ENCODE measurements at places on chromosomes 7 and 10.

GRCh38 chr10:11454958-11455566 lies 156.4 kb downstream of the USP6NL start:
- no peak for DNase-seq

DNA sequence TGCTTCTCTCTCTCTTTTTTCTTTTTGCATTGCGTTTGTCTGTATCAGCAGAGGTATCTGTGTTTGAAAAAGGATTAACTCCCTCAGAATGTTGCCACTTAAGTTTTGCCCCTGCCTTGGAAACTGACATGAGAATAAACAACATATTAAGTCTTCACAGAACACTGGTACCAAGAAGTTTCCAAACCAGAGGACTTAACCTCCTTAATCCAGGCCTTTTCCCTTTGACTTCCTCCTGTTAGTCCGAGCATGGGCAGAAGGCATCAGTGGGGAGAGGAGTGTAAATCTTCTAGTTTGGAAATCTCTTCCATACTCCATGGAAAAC lies 681.4 kb downstream of the LRMDA start:
- no peak for DNase-seq

DNA sequence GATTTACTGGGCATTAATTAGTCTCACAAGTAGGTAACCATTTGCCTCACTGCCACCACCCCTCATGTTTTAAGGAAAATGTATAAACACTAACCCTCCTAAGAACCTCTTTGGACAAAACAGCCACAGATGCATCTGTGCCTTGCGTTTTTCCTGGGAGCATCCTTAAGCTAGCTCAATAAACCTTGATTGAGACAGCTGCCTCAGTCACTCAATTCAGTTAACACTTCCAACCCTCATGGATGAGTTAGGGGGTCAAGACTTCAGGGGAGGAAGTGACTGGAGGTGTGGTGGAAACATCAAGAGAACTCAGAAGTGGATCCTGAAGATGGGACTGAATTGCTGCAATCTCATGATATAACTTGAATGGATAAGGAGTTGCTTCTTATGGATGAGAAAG lies 31.5 kb downstream of the CUL2 start:
- no peak for DNase-seq

DNA sequence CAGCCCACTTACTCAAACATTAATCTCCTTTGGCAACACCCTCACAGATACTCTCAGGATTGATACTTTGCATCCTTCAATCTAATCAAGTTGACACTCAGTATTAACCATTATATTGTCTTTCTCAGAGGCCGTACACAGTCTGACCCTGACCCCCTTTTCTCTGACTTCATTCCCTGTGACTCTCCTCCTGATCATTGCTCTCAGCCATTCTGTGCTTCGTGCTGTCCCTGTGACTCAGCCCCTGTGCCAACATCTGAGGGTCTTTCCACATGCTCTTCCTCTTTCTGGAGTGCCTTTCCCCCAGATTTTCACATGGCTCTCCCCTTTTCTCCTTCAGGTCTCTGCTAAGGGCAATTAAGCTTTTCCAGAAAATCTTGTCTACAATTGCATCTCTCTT lies 289.0 kb upstream of the PHYHIPL start:
- DNase-seq: no peak

DNA sequence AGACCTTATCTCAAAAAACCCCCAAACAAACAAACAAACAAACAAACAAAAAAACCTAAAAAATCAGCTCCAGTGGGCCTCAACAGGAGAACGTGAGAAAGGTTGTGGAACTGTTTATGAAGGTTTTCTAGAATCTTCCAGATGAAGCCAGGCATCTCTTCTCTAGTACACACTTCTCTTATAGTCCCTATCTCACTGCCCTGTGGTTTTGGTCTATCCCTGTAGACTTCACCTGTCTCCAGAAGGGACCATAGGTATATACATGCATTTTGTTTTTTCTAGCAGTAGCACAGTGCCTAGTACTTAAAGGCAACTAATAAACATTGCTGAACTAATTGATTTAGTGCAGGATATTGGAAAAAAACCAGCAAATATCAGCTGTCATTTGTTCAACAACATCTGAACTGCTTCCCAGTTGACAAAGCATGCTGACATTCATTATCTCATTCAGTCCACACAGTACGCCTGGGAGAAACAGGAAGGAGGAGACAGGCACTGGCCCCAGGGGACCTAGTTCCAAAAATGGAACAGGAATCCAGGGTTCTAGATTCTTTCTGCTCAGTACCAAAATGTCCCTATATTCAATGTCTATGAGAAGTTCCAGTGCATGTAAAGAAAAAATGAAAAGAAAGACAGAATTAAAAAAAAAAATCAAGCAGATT lies 59.8 kb downstream of the C10orf67 start:
- DNase-seq: no peak

DNA sequence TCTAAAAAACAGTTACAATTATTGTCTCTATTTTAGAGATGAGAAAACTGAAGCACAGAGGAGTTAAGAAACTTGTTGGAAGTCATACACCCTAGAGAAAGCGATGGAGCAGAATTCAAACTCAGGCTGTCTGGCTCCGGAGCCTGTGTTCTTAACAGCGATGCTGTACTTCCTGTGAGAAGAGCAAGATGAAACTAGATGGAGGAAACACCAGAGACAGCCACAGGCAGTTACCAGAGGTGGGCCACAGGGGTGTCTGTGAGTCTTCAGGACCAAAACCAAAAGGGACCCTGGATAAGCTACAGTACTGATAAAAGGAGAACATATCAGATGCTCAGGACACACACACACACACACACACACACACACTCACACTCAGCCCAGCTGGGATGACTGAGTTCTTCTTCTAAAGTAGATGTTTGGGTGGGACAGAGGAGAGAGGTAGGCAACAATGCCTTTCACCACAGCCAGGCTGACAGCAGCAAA lies 289.2 kb downstream of the FZD1 start:
- no peak for DNase-seq

- no peak for DNase-seq
Observed at GRCh38 chr10:51358227-51358626, 283.9 kb downstream of the PRKG1 start.

- no peak for DNase-seq
Observed at GRCh38 chr10:124000792-124001201, 92.6 kb downstream of the CHST15 start.

- no peak for DNase-seq
Observed at GRCh38 chr10:47038881-47039561, 127.8 kb downstream of the PTPN20 start.

DNA sequence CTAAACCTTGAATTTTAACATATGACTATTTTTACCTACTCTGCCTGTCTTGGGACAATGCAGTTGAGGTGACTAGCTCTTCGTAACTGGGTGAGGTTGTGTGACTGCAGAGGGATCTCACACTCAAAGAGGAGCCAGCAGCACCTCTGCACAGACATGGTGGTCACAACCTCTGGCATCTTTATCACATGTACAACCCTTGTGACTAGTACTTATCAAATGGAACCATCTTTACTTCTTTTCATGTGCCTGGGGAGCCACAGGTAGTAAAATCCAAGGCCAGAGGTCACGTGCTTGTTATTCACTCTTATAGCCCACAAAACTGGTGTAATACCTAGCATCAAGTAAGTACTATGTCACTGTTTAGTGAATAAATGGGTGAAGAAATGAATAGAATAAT lies 244.3 kb downstream of the COBL start:
- DNase-seq: no peak

DNA sequence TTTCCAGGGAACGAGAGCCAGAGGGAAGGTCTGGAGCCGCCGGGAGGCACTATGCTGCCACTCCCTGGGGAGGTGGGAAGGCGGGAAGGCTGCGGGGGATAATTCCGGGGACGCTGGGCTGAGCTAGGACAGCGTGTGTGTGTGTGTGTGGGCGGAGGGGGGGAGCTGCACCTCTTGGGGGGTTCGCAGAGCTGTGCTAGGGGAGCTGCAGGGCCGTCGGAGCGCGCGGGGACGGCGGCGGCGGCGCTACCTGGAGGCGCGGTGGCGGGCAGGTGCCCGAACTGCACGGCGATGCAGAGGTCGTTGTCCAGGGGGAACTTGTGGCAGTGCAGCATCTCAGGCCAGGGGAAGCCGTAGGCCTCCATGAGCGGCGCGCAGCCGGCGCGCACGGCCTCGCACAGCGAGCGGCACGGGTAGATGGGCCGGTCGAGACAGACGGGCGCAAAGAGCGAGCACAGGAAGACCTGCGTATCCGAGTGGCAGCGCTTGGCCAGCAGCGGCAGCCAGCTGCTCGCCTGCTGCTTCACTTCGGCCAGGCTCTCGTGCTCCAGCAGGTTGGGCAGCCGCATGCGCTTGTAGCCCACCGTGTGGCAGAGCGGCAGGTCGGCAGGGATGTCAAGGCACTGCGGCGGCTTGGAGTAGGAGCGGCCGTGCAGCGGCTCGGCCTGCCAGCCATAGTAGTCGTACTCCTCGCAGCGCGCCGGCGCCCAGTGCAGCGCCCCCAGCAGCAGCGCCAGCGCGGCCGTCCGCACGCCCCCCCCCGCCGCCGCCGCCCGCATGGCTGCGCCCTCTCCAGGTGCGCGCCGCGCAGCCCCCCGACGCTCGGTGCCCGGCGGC lies 526 bp downstream of the SFRP5 start:
- no peak for DNase-seq

- no peak for DNase-seq
Observed at GRCh38 chr10:88408096-88408495, 175.0 kb downstream of the RNLS start.

- no peak for DNase-seq
Observed at GRCh38 chr7:25329815-25330214, 101.5 kb upstream of the NPVF start.

- no peak for DNase-seq
Observed at GRCh38 chr7:37315772-37316715, 132.6 kb downstream of the ELMO1 start.

DNA sequence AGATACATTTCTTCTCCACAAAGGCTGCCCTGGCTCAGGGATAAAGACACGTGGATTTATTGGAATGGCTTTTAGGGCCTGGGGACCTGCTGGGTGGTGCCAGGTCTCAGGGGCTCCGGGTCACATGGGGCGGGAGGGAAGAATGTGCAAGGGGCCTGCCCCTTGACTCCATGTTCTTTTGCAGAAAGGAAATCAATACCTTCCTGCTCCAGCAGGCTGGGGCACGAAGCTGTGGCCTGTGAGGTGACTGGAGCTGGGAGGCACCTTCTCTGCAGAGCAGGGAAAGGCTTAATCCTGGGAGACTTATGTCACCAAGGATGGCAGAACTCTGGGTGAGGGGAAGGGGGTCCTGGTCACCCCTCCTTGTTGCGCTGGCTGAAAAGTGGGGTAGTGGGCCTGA lies 42.3 kb upstream of the GNA12 start:
- DNase-seq: no peak

DNA sequence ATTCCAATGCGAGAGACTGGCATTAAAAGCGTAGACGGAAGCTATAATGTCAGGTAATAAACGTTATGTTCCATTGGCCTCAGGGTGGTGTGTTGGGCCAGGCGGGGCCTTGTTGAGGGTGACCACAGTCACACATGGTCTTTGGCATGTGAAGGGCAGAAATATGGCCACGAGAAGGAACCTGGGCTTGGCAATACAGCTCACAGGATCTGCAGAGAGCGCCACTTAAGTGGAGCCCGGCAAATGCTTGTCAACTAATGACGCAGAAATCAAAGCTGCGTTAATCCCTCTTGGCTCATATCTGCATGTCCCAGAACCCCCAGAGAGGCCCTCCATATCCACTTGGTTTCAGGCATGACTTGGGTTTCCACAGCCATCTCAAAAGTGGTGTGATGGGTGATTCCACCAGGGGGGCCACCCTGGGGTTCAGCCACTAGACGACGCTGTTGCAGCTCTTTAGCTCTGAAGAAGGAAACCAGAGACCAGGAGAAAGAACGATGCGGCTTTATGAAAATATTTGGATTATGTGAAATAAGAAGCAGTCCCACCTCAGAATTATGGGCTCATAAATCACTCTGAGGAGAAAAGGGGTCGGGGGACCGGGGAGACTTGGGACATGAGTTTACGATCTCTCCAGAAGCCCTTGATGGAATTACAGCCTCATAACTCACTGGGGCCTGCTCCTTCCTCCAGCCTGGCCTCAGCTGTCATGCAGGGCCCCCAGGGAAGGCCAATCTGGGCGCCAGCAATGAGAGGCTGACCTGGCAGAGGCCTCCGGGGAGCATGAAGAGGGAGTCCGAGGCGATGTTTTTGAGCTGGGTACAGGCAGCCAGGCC lies 462.5 kb downstream of the PLXNA4 start:
- no peak for DNase-seq

- no peak for DNase-seq
Observed at GRCh38 chr7:1942941-1943289, 272.8 kb downstream of the ELFN1 start.

DNA sequence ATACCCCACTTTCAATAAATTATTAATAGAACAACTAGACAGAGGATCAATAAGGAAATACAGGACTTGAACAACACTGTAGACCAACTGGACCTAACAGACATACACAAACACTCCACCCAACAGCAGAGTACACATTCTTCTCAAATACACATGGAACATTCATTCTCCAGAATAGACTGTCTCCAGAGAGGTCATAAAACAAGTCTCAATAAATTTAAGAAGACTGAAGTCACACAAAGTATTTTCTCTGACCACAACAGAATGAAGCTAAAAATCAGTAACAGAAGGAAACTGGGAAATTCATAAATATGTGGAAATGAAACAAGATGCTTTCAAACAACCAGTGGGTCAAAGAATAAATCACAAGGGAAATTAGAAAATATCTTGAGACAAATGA lies 119.8 kb downstream of the SMURF1 start:
- DNase-seq: no peak

DNA sequence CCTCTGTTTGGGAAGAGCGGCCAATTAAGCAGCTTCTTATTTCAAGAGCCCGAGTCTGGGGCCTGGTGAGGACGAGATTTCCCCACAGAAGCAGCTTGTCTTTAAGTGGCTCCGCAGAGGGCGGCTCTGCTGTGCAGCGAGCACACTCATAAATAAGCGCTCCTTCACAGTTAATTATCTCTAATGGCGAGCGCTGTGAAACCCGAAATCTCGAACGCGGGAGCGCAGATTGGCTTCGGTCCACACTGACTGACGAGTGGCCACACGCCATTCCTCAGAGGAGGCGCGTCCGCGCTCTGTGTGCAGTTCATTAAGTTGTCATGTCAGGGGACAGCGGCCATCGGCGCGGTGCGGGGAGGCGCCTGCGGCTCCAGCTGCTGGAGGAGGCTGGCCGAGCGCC lies 560.9 kb downstream of the DNAJB6 start:
- DNase-seq: no peak

DNA sequence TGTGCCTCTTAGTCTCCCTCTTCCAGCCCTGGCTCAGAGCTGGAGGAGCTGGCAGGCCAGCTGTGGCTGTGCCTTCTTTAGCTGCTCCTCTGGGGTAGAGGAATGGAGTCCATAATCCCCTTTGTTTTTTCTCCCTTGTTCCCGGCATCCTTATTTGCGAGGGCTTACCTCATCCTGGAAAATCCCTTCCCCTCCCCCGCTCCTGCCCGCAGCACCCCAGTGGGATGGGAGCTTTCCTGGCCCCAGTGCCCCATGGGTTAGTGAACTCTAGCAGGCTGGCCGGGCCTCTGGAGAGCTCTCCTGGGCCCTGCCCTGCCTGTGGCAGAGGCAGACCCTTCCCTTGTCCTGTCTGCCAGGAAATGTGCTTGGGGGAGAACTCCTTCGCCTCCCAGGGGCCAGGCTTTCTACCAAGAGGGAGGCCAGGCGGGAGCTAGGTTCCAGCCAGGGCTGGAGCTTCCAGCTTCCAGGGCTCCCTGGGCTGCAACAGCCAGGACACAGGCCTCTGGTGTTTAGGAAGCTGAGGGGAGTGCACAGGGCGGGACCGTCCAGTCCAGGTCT lies 16.5 kb upstream of the TRIM8 start:
- no peak for DNase-seq

GRCh38 chr10:77648472-77648871 lies 10.9 kb upstream of the KCNMA1 start:
- no peak for DNase-seq

Data from T follicular helper cell (primary cell).